SK-N-SH treated with all-trans-retinoic acid at 6 μM for 48 hours (cell line): ENCODE measurements at places on chromosomes 6 and 20.

DNA sequence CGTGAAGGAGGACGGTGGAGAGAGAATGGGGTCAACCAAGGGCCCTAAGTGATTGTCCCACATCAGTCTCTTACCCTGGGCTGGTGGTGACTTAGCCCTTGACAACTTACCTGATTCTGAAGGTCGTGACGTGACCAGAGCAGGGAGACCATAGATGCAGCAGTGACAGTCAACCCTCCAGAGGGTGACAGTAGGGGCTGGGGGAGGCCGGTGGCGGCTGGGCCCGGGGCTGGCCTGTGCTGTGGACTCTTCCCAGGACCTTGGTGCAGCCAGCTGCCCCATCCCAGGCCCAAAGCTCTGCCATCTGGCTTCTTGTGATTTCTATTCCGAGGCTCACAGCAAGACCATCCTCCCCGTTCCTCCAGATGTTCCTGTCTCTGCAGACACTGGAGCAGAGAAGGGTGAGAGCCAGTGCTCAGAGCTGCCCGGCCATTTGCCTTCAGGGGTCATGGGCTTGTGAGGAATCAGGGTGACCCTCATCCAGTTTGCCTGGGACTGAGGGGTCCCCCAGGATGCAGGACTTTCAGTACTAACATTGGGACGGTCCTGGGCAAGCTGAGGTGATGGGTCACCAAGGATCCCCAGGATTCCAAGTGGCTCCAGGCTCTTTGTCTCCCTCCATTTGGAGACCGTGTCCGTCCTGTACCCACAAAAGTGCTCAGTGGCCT, 36.0 kb downstream of the SUMO4 start:
- no peak for ATAC-seq

- peak; percentile 67 for ATAC-seq
Observed at GRCh38 chr20:45592574-45593189, 13.6 kb upstream of the WFDC8 start.

DNA sequence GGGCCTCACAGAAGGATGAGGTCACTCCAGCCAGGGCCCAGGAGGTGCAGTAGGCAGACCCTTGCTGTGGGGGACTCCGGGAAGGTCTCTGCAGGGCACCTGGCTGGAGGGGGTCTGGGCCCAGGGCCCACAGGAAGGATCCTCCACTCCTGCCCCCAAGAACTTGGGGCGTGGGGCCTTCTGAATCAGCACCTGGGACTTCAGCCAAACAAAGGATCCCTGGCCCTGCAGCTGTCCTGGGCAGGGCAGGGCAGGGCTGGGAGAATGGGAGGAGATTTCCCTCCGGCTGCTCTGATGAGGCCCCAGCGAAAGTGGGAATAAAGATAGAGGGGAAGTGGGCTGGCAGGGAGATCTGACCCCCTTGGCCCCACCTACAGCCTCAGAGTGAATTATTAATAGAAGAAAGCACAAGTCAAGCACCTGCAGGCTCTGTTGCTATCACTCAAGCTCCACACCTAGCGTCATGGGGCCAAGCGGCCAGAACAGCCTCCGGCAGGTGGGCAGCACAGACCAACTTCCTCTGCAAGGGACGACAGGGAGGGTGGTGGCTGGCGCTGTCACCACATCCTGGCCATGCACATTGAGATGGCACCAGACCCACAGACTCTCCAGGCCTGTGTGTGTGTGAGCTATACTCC, 61.6 kb upstream of the MRPS10 start:
- peak; percentile 74 for ATAC-seq

DNA sequence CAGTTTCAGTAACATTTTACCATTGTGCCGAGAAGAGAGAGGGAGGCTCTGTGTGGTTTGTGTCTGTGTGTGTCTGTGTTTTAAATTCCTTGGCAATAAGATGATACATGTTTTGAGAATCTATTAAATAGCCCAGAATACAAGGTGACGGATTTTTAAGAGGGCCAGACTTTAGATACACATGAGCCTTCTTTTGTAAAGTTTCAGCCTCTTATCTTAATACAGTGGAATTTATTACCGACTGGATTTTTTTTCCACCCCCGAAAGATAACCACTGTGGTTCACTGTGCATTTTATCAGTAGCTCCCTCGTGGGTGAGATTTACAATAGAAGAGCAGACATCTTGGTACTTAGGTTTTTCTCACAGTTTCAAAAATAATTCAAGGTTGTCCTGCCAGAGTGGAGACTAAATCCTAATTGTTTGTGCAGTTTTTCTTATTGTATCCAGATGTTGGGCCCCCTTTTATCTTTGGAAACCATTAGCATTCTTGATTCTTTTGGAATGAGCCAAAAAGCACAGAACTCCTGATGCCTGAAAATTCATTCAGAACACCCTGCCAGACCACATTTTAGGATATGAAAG, 49.9 kb downstream of the STK4 start:
- ATAC-seq = peak; percentile 27

- ATAC-seq = no peak; the same call in 2 of the 3 replicates
Observed at GRCh38 chr6:166005944-166006899, 161.4 kb downstream of the TBXT start.

DNA sequence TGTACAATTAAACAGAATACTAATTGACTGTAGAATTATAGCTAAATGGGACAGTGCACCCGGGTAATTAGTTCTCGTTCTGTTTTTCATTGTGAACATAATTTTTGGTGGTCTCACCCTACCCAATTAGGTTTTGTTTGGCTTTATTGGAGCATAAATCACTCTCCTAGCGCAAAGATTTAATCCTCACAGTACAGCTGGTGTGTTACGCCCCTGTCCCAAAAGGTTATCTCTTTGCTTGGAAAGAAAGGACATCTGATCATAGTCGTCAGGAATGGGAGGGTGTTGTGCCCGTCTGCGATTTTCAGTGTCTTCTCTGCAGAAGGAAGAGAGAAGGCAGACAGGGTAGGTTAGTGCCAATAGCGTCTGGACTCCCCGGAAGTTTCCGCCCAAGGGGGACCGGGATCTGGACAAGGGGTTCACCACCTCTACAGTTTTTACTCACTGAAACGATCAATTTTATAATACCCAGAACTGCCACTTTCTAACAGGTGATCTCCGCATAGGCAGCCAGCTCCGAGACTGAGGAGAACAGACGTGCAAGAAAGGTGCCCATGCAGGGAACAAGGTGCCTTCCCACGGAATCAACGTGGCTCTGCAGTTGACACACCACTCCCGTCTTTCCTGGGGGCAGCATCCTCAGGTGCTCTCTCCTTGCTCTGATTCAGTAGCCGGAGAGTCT, 617.4 kb upstream of the CDH4 start:
- no peak for ATAC-seq

GRCh38 chr6:134416418-134417154, 98.7 kb upstream of the SGK1 start:
- ATAC-seq = no peak

DNA sequence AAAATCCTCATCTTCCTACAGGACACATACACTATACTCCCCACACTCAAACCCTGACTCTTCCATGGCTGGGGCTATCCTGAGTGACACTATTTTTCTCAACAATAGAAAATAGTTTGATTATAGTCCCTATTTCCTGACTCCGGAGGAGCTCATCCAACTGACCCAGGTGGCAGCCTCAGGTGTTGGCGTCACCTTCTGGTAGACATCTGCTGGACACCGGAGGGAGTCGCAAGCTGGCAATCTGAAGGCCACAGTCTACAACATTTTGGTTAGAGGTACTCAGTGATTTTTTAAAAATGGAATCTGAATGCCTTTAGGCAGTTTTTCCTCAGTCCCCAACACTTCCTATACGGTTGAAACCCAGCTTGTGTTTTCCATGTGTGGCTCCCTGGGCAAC, 32.2 kb upstream of the OCSTAMP start:
- ATAC-seq = no peak

DNA sequence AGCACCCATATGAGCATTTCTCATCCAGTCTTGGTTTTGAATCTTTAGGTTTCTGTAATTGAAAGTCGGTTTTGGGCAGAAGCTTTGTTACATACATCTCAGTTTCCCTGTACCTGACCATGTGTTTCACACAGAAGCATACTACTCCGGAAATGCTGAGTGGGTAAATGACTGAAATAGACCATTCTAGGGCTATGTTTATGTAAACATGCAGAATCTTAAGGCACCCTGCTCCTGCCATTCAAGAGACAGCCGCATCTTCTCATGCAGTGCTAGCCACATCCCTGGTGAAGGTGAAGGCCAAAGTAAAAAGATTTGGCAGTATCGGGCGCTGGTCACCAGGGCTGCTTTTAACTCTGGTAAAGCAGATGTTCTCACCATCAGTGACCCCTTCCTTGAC, 171.3 kb downstream of the ISM1 start:
- no peak for ATAC-seq

GRCh38 chr6:66860328-66860727, 1153.3 kb upstream of the EYS start:
- ATAC-seq = no peak

DNA sequence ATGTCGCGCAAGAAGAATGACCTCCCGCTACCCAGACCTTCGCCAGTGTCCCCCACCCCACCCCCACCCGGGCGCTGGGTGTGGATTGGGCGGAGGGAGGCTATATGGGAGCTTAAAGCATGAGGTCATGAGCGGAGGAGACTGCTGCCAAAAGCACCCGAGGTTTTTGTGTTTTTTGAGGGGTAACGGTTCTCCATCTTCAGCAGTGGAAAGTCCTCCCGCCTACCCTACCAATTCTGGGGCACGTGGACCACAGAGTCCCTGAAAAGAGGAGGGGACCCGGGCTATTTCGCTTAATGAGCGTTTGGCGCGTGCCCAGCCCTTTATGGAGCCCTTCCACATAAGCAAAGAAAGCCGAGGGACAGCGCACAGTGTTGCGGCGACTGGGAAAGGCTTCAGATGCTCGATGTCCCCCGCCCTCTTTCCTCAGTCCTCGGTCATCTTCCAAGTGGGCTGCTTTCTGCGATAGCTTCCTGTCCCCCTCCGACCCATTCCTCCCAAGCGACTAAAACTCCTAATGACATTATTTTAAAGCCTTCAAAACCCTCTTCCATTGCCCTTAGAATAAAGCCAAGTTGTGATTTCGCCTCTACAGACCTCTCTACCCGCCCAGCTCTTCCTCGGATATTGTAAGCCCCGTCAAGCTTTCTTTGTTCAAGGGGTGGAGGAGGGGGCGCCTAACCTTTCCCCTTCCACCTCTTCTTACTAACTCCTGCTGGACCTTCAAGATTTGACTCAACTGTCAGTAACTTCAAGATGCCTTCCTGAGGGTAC, 2.1 kb upstream of the TRERF1 start:
- ATAC-seq = no peak

DNA sequence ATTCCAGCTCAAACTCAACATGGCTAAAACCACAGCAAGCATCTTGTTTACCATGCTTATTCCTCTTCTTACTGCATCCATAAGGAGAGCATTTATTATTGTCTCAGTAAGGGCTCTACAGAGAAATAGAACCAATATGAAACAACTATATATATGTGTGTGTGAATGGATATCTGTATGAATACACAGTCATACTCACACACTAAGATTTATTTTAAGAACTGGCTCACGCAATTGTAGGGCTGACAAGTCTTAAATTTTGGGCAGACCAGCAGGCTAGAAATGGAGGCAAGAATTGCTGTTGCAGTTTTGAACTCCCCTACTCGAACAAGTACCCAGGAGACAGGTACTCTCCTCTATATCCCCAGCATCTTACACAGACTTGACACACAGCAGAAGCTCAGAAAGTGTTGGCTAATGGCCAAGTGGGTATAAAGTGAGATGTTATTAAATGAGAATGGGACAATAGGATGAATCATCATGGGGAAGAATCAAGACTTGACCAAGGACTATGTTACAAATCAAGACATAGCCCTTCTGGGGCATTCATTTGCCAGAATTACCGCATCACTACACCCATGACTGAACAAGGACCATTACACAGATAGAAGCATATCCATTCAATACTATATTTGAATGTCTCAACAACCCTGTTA, 13.0 kb downstream of the ZHX3 start:
- ATAC-seq = no peak

DNA sequence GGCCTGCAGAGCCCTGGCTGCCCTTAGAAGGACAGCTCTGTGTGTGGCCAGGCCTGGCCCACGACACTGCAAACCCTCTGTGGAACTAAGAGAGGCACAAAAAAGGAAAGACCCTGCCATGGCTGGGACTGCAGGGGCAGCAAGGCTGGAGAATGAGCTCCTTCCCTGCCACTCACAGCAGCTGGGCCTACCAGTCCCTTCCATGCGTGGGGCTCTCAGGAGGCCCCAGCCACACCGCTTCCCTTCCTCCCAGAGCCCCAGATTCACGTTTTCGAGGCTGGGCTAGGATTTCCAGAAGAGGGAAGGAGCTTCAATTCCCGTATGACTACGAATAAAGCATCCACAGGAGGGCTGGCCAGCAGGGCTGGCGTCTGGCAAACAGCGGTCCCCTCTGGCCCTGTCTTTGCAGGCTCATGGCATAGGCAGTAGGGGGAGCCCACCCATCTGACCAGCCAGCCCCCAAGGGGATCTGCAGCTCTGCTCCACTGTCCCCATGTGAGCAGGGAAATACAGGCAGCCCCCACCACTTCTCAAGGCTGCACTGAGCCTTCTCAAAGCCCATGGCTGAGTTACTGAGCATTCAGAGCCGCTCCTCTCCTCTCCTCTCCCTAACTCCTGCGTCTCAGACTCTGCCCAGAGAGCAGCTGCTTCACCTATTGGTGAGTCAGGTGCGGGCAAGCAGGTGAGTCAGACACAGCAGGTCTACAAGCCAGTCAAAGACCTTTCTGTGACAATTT, 53.1 kb downstream of the NINL start:
- ATAC-seq = no peak

DNA sequence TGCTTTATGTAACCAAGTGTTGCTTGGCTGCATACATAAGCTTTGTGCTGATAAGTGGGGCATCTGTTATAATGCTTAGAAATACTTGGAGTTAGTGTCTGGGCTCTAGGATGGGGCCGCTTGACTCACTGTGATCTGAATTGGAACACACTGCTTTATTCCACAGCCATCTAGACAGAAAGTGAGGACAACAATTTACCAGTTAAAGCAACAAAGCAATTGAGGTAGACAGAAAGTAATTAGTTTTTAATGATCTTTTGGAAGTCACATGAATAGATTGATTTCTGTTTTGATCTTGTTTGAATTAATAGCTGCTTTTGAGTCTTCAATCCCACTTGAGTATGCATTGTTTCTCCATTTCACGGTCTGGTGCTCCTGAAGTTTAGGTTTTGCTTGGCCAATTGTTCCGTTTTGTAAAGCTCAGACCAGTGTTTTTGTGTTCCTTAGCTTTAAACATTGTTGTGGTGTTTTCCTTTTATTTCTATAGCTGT, 157.5 kb downstream of the TRMT11 start:
- no peak for ATAC-seq

DNA sequence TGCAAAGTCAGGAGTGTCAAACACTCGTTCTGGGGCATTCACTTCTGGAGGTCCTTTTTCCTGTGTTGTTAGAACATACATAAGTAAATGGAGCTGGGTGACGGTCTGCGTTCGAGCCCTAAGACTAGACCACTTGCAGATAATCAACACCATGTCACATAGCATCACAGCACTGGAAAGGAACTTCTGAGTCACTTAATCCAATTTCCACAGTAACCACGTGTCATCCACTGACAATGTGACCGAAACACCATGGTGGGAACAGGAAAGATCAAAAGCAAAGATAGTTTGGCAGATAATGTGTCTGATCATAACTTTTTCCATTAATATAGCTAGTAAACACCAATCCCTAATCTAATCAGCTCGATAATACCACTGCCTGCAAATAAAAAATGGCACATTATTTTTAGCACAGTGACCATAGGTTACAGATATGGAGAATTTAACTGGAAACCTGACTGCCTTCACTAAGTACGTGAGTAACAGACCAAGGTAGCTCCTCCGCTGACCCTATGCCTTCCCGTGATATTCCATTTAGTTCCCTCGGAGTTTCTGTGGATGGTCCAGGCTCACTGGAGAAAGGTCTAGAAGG, 34.8 kb downstream of the WRNIP1 start:
- no peak for ATAC-seq

GRCh38 chr20:24337069-24337468, 132.4 kb upstream of the SYNDIG1 start:
- no peak for ATAC-seq
